GOT3 (cell line): ENCODE measurements at places on chromosomes 3 and 15.

DNA sequence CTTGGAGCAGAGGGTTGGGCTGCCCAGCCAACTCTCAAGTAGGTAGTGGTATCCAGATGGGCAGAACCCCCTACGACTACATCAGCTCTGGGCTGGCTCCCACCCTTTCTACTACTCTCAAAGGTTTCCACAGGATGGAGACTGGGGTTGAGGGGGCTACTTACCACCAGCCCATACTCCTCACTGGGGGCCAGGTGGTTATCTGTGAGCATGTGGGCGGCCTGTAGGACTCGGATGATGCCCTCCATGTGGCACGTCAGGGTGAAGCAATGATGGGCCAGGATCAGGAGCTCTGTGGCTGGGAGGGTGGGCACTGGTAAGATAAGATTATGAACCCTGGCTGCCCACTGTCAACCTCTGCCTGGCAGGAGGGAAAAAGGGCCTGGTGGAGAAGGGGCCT lies 33.4 kb downstream of the EIF3J start:
- DNase-seq: no peak

- DNase-seq: no peak
Observed at GRCh38 chr3:81962396-81962795, 201.0 kb upstream of the GBE1 start.

DNA sequence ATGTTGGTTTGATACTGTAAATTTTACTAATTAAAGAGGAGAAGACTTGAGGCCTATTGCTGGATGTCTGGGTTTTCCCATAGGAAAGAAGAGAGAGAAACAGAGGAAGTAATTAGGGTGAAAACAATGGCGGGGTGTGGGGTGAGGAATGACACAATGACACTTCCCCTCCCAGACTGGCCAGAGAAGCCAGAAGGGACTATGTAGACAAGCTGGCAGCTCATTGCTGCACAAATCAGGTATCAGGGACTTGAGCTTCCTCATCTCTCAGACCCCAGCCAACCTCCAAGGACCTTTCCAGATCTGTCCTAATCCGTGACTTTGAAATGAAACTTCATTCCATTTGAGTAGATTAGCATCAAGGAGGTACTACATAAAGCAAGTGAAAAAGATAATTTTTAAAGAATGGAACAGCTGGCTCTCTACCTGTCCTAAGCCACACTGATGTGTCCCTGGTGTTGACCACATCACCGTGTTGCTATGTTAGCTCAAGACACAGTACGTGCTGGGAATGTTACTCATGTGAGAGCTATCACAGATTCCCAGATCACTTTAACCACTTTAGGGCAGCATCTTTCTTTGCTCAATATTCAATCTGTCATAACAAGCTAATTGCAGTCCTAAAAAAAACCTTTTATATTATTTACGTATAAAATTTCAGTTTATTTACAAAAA lies 22.2 kb downstream of the TMEM212 start:
- DNase-seq: no peak

- DNase-seq: no peak
Observed at GRCh38 chr15:77144026-77144425, 73.1 kb upstream of the TSPAN3 start.

- DNase-seq: no peak
Observed at GRCh38 chr15:84921121-84921520, 36.7 kb downstream of the SLC28A1 start.

DNA sequence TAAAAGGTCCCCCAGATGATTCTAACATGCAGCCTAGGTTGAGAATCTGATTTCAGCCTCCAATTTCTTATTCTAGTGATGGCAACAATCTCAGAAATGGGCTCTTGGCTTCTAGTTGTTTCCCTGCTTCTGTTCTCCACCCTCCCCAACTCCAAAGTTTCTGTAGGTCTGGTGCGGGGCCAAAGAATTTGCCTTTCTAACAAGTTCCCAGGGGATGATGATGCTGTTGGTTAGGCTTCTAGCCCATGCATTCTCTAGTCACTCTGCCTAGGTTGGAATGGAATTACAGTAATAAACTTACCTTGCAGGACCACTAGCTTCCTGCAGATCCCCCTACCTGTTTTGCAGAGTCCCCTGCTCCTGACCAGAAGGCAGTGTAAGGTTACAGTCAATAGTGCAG lies 103.2 kb upstream of the PPP2R3A start:
- no peak for DNase-seq

DNA sequence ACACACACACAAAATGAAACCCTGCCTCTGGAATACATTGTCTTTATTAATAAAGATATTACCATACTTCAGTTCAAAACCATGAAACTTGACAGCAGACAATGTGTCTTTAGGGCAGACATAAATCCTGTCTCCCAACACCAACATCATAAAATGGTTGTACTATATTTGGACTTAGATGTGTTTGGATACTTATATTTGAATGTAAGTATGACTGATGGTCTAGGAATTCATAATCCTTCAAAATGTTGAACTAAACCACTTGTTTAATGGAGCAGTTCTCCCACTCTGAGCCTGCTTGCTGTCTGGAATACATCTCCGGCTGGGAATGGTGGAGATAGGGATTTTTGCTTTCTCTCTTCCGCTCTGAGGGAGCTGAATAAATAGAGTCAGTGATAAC lies 10.6 kb downstream of the FBN1 start:
- no peak for DNase-seq

- DNase-seq: no peak
Observed at GRCh38 chr3:35296533-35296932, 342.8 kb upstream of the ARPP21 start.

- no peak for DNase-seq
Observed at GRCh38 chr3:100880845-100881244, 112.4 kb downstream of the ABI3BP start.

DNA sequence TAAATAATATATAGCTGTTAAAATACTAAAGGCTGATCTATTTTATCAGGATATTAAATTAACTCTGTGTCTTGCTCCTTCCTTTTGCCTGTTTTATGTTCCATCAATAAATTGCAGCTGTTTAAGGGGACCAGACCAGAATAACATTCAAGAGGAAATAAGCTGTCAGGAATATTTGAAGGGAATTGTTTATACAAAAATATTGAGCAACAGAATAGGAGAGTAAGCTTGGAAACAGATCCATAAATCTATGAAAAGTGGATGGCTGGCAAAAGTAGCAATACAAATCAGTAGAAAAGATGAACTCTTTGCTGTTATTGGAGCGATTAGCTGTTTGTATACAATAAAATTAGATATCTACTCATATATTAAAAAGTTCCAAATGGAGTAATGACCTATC lies 36.2 kb upstream of the PLSCR2 start:
- DNase-seq: no peak

- no peak for DNase-seq
Observed at GRCh38 chr3:21795152-21795837, 44.3 kb upstream of the ZNF385D start.

GRCh38 chr3:45368382-45368781 lies 20.0 kb upstream of the LARS2 start:
- no peak for DNase-seq

DNA sequence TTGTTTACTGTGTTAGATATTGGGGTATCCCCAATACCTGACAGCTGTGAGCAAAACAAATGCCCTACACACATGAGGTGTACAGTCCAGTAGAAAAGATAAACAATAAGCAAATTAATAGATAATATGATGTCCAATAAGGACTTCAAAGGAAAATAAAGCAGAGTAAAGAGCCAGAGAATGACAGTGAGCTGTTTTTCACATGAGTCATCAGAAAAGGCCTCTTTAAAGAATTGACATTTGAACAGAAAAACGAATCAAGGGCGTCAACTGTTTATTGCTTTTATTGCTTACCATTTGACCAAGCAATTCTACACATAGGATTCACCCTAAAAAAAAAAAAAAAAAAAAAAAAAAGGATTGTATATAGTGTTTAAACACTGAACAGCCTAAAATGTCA lies 96.6 kb upstream of the FLNB start:
- no peak for DNase-seq
